ENCODE measurements at places on chromosomes 1 and 21. TPM values are rescaled to one million over a fixed set of nuclear protein-coding genes. Genes with fewer than 3 reads are reported as not detected.

CFHR1 gene
- not detected for total RNA-seq

MAP3K6 gene
- 5.3 TPM for total RNA-seq

- H3K4me1 ChIP-seq, result peaks cover 5% of the 10 kb centered on the region
- H3K27ac ChIP-seq, result no peak overlapping the region
- no peak for DNase-seq
- no peaks in the 10 kb centered on the region for H3K27me3 ChIP-seq
- no peaks in the 10 kb centered on the region for H3K36me3 ChIP-seq
Measured at GRCh38 chr1:56898879-56899278, 44.3 kb downstream of the C8A start.

- H3K4me3 ChIP-seq, result no peak overlapping the region
- H3K36me3 ChIP-seq, result no peaks in the 10 kb centered on the region
- H3K27me3 ChIP-seq, result no peaks in the 10 kb centered on the region
- no peak for DNase-seq
- no peaks in the 10 kb centered on the region for H3K4me1 ChIP-seq
Measured at GRCh38 chr1:185920602-185921001, 186.4 kb downstream of the HMCN1 start.

GRCh38 chr1:54643736-54644135 is 2.1 kb downstream of the MROH7 start:
- no peak overlapping the region for H3K27ac ChIP-seq
- H3K36me3 ChIP-seq, result no peaks in the 10 kb centered on the region
- no peaks in the 10 kb centered on the region for H3K4me1 ChIP-seq
- no peak for DNase-seq
- H3K27me3 ChIP-seq, result peaks cover 20% of the 10 kb centered on the region

LMOD1 gene
- total RNA-seq, result 53.2 TPM

PKN2 gene
- 22.2 TPM for total RNA-seq

DNA sequence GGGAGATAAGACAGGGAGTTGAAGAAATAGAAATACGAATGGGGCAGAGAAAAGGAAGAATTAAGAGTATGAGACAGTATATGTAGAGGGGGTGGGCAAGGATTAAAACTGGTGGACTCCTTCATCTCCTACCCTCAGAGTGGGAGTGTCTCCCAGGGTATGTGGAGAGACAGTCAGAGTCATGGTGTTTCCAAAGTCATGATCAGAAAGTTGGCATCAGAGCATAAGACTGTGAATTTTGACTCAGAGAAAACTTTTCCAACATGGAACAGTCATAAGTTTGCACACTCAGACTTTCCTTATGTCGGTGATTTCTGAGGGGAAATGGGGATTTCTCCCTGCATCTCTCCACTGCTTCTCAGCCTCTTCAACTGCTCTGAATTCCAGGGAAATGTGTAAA is 2.4 kb downstream of the CD84 start:
- H3K27ac ChIP-seq, result no peak overlapping the region
- H3K27me3 ChIP-seq, result no peaks in the 10 kb centered on the region
- no peaks in the 10 kb centered on the region for H3K4me1 ChIP-seq
- H3K36me3 ChIP-seq, result no peaks in the 10 kb centered on the region

- no peaks in the 10 kb centered on the region for H3K27me3 ChIP-seq
- peaks cover 5% of the 10 kb centered on the region for H3K36me3 ChIP-seq
- H3K4me1 ChIP-seq, result peaks cover 2% of the 10 kb centered on the region
- DNase-seq, result peak; percentile 84
Measured at GRCh38 chr21:29372063-29372802, 73.5 kb downstream of the BACH1 start.

SLC6A17 gene
- total RNA-seq, result 0.54 TPM

OLFML3 gene
- total RNA-seq, result 40.9 TPM

DNA sequence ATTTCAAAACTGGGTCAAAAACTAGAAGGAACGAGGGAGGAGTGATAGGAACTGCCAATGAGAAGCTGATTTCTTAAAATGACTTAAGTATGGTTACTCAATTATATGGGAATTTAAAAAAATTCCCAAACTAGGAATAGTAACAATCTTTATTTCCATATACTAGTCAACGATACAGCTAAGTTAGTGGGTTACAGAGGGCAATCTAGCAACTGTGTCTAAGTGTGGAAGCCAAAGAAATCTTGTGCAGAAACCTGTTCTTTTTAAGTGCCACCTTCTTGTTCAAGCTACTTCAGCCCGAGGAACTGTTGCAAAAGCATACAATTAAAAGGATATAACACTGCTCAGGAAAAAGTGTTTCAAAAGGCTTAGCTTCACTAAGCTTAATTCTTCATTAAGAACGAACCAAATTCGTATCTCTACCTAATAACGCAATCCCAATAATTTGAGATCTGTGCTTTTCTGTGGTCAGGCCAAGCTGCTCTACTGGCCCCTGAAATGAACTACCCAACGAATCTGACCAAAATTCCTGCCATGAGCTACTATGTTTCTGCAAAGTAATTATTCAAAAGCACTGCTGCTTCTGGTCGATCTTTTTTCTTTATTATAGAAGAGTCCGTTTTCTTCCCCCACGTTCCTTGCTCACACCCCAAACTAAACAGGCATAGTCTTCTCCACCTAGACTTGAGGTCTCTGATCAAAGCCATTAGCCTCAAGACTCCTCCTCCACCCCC is 1.8 kb downstream of the USP24 start:
- no peaks in the 10 kb centered on the region for H3K36me3 ChIP-seq
- peak overlapping the region; percentile 99 for H3K4me3 ChIP-seq
- DNase-seq, result no peak
- peaks cover 8% of the 10 kb centered on the region for H3K4me1 ChIP-seq
- H3K27me3 ChIP-seq, result no peaks in the 10 kb centered on the region
- H3K27ac ChIP-seq, result peak overlapping the region; percentile 55

DNA sequence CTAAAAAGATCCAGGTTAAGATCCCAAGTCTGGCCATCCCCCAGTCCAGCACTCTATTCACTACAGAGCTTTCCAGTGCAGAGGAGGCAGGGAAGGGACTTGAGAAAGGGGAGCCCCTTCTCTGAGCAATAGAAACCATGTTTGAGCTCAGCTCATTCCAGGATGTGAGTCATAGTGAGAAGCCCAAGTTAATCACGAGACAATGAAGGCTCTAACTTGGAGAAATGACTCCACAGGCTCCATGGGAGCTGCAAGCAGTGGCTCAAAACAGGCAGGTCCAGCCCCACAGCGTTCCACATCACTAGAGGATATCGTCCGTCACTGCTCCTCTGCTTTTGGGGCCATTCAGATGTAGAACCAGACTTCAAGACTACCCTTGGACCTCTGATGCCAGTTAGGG is 59.1 kb downstream of the CAMK2N1 start:
- no peaks in the 10 kb centered on the region for H3K27me3 ChIP-seq
- peaks cover 12% of the 10 kb centered on the region for H3K4me1 ChIP-seq
- H3K4me3 ChIP-seq, result no peak overlapping the region
- H3K27ac ChIP-seq, result peak overlapping the region; percentile 91

DNA sequence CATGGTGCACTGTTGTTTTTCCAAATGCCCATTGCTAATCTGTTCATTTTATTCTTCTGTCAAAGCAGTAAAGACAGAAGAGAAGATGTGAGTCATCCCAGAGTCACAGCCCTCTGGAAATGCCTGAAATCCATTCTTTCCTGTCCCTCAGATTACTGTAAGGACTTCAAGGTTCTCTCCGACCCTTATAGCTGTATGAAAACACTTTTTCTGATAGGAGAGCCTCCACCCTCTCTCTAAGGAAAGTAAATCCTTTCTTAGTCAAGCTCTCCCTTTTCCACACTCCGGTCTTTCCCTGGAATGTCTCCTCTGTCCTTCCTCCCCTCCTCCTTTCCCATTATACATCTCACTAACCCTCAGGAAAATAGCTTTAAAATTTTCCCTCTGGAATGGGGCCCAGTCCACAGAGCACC is 3.5 kb upstream of the PRDX6 start:
- no peaks in the 10 kb centered on the region for H3K36me3 ChIP-seq
- no peak overlapping the region for H3K4me3 ChIP-seq
- DNase-seq, result peak; percentile 75

HHIPL2 gene
- not detected for total RNA-seq

UMODL1 gene
- not detected for total RNA-seq

GRCh38 chr1:55317673-55318072 is 102.5 kb upstream of the USP24 start:
- H3K27me3 ChIP-seq, result 0 out of 2 replicates have a peak, but pooled peaks cover 2% of the 10 kb centered on the region
- DNase-seq, result no peak
- no peaks in the 10 kb centered on the region for H3K36me3 ChIP-seq
- peaks cover 9% of the 10 kb centered on the region for H3K4me1 ChIP-seq
- no peak overlapping the region for H3K4me3 ChIP-seq

- no peak for DNase-seq
- H3K4me3 ChIP-seq, result no peak overlapping the region
- H3K27me3 ChIP-seq, result no peaks in the 10 kb centered on the region
- no peak overlapping the region for H3K27ac ChIP-seq
Measured at GRCh38 chr1:166136222-166136621, 30.6 kb downstream of the FAM78B start.

DNA sequence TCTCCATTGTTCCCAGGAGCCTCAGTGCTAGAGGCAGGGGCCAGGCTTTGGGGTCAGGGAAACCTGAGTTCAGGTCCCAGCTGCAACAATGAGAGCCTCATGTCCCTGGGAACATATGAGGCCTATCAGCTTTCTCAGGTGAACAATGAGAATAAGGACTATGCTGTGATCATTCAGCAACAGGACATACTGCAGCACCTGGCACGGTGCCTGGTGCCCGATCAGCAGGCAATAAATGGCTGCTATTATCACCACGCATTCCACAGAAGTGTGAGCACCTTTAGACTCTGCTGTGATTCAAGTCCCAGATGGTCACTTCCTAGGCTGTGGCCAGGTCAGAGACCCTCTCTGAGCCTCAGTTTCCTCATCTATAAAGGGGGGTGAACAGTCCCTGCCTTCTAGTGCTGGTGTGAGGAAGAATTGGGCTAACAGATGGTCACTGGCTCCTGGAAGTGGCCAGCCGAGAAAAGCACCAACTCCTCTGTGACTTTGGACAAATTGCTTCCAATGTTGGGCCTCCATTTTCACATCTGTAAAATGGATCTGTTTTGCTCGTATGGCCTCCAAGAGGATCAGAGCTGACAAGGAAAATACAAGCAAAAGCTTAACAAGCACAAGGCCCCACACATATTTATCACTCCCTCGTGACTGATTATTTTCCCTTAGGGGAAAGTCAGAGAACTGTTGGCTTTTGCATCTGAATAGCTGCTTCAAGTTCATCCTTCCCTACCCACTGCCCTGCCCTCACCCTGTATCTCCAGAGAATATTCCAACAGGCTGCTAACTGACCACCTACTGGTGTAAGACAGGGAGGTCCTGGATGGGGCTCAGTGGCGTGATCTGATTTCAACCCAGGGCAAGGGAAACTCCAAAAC is 1.1 kb downstream of the SLC5A9 start:
- H3K27me3 ChIP-seq, result no peaks in the 10 kb centered on the region
- no peaks in the 10 kb centered on the region for H3K36me3 ChIP-seq
- no peak for DNase-seq
- H3K4me1 ChIP-seq, result no peaks in the 10 kb centered on the region
- H3K4me3 ChIP-seq, result no peak overlapping the region

- no peak overlapping the region for H3K4me3 ChIP-seq
- no peaks in the 10 kb centered on the region for H3K27me3 ChIP-seq
- no peak overlapping the region for H3K27ac ChIP-seq
Measured at GRCh38 chr1:28171246-28171645, 5.2 kb downstream of the PTAFR start.

GRCh38 chr1:21816602-21817302 is 4.7 kb downstream of the LDLRAD2 start:
- H3K27ac ChIP-seq, result no peak overlapping the region
- no peak overlapping the region for H3K4me3 ChIP-seq
- DNase-seq, result peak; percentile 81
- peaks cover 6% of the 10 kb centered on the region for H3K4me1 ChIP-seq
- H3K36me3 ChIP-seq, result peaks cover 7% of the 10 kb centered on the region

DNA sequence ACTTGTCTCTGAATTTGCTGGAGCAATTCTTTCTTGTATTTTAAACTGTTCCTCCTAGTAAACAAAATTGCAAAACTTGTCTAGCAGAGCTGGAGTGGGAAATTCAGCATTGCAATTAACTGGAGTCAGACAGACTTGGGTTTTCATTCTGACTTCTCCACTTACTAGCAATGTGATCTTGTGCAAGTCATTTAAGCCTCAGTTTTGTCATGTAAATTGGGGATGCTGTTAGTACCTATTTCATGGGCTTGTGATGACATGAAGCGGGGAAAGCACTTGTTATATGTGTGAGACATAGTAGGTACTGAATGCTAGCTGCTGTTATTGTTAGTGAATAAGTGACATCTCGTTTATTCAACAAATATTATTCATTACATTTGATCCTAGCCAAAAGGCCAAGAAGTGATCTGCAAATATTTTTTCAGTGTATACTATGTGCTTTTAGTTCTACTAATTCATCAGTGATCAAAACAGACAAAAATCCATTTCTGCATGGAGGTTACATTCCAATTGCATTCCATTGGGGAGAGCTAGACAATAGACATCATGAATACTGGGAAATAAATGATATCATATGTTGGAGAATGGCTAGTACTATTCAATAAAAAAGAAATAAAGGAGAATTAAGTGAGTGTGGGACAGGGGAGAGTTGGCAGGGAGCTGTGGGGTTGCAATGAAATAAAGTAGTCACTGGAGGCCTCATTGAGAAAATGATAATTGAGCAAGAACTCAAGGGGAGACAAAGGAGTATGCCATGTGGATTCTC is 47.1 kb downstream of the CACHD1 start:
- H3K27ac ChIP-seq, result no peak overlapping the region
- DNase-seq, result peak; percentile 52
- H3K4me3 ChIP-seq, result no peak overlapping the region
- H3K27me3 ChIP-seq, result no peaks in the 10 kb centered on the region
- H3K4me1 ChIP-seq, result peaks cover 13% of the 10 kb centered on the region

GRCh38 chr1:41480204-41481108 is 4.0 kb downstream of the EDN2 start:
- H3K36me3 ChIP-seq, result no peaks in the 10 kb centered on the region
- no peaks in the 10 kb centered on the region for H3K27me3 ChIP-seq
- H3K4me3 ChIP-seq, result no peak overlapping the region
- DNase-seq, result no peak
- H3K4me1 ChIP-seq, result peaks cover 19% of the 10 kb centered on the region
- H3K27ac ChIP-seq, result no peak overlapping the region

IRF2BP2 gene
- 37.2 TPM for total RNA-seq

- H3K4me1 ChIP-seq, result no peaks in the 10 kb centered on the region
- DNase-seq, result no peak
- no peak overlapping the region for H3K4me3 ChIP-seq
- H3K27me3 ChIP-seq, result no peaks in the 10 kb centered on the region
- H3K36me3 ChIP-seq, result peaks cover 80% of the 10 kb centered on the region
Measured at GRCh38 chr1:201144701-201145100, 9.6 kb downstream of the TMEM9 start.

SLC5A9 gene
- total RNA-seq, result not detected

GRCh38 chr1:167767761-167768160 is 46.0 kb downstream of the MPZL1 start:
- H3K4me3 ChIP-seq, result no peak overlapping the region
- peaks cover 5% of the 10 kb centered on the region for H3K4me1 ChIP-seq
- peaks cover 28% of the 10 kb centered on the region for H3K36me3 ChIP-seq
- H3K27ac ChIP-seq, result no peak overlapping the region

GRCh38 chr1:201426479-201427310 is 5.2 kb upstream of the TNNI1 start:
- no peaks in the 10 kb centered on the region for H3K36me3 ChIP-seq
- H3K4me3 ChIP-seq, result no peak overlapping the region
- no peak for DNase-seq
- H3K27me3 ChIP-seq, result peaks cover 32% of the 10 kb centered on the region

Measured in IMR-90 (cell line).